ENCODE measurements at places on chromosomes 2 and 18. TPM values are rescaled to one million over a fixed set of nuclear protein-coding genes. Genes with fewer than 3 reads are reported as not detected.

DNA sequence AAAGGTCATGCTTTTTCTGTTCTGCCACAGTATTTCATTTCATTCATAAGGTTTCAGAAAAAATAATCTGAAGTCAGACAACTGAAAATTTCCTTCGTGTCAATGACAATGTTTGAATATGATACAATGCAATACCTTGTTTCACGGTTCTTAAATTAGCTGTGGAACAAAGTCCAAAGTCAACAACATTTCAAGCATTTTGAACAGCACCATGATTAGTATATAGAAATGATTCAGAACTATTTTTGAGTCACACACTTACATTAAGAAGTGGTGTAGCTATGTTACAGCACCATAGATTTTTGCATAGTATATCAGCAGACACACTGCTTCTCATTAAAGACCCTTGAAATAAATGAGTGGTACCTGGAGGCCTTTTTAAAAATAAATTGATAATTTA is 178.3 kb upstream of the DSEL start:
- H3K36me3 ChIP-seq: no peaks in the 10 kb centered on the region
- no peak overlapping the region for H3K27ac ChIP-seq
- no peak for DNase-seq
- H3K4me3 ChIP-seq: no peak overlapping the region

DNA sequence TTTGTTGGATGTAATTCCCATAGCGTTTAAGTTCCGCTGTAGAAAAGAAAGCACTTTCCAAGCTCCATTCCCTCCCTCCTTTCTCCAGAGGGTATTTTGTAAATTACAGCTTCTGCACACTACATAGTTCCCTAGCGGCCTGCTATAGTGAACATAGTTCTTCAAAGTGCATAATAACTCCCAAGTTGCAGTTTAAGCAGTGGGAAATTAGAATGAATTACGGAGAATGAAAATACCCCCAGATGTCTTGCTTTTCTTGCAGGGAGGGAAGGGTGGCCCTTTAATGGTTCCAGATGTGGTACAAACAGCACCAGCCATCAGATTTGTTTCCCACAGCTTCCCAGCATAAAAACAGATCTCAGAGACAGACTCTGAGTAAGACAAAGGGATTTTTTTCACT is 893.9 kb downstream of the SUCLG1 start:
- DNase-seq: no peak
- no peak overlapping the region for H3K27ac ChIP-seq
- no peaks in the 10 kb centered on the region for H3K36me3 ChIP-seq

DNA sequence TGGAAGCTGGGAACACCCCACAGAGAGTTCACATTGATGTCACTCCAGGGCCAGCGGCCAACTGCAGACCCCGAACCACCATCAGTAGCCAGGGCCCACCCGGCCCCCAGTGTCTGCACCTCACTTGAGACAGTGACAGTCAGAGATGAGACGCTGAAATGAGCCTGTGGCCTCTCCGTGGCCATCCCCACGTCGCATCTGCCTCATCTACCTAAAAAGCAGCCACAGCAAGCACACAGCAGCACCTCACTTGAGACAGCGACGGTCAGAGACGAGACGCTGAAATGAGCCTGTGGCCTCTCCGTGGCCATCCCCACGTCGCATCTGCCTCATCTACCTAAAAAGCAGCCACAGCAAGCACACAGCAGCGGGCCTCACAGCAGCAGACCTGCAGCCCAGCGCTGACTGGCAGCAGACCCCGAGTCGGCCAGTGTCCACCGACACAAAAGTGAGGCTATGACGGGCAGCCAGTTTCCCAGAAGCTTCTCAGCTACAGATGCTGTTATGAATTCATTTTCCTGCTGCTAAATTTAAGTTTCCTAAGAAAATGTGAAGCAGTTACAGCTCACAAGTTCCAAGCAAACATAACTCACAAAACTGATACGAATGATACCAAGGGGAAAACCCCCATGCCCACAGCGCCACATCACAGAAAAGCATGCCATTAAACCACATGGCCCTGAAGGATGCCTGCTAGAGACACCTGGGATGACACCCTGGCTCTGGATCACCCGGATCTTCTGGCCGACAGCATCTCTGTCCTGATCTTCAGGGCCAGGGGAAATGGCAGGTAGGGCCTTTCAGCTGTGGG is 27.7 kb downstream of the SNORC start:
- no peak overlapping the region for H3K27ac ChIP-seq
- H3K4me3 ChIP-seq: no peak overlapping the region
- no peak for DNase-seq
- H3K36me3 ChIP-seq: no peaks in the 10 kb centered on the region
- no peaks in the 10 kb centered on the region for H3K4me1 ChIP-seq

GRCh38 chr2:46876741-46877384 is 38.7 kb downstream of the MCFD2 start:
- no peak overlapping the region for H3K27ac ChIP-seq
- H3K27me3 ChIP-seq: no peaks in the 10 kb centered on the region
- peak; percentile 5 for DNase-seq
- H3K4me1 ChIP-seq: no peaks in the 10 kb centered on the region
- H3K4me3 ChIP-seq: no peak overlapping the region
- H3K36me3 ChIP-seq: no peaks in the 10 kb centered on the region

GRCh38 chr2:42314892-42315468 is 46.0 kb downstream of the COX7A2L start:
- DNase-seq: no peak
- peaks cover 11% of the 10 kb centered on the region for H3K36me3 ChIP-seq
- no peak overlapping the region for H3K27ac ChIP-seq
- H3K4me1 ChIP-seq: no peaks in the 10 kb centered on the region
- no peak overlapping the region for H3K4me3 ChIP-seq

GRCh38 chr2:68231061-68231372 is 21.3 kb downstream of the PPP3R1 start:
- no peaks in the 10 kb centered on the region for H3K36me3 ChIP-seq
- DNase-seq: no peak
- H3K4me3 ChIP-seq: peak overlapping the region; percentile 56
- peak overlapping the region; percentile 63 for H3K27ac ChIP-seq
- H3K27me3 ChIP-seq: peaks cover 2% of the 10 kb centered on the region
- H3K4me1 ChIP-seq: peaks cover 99% of the 10 kb centered on the region

DNA sequence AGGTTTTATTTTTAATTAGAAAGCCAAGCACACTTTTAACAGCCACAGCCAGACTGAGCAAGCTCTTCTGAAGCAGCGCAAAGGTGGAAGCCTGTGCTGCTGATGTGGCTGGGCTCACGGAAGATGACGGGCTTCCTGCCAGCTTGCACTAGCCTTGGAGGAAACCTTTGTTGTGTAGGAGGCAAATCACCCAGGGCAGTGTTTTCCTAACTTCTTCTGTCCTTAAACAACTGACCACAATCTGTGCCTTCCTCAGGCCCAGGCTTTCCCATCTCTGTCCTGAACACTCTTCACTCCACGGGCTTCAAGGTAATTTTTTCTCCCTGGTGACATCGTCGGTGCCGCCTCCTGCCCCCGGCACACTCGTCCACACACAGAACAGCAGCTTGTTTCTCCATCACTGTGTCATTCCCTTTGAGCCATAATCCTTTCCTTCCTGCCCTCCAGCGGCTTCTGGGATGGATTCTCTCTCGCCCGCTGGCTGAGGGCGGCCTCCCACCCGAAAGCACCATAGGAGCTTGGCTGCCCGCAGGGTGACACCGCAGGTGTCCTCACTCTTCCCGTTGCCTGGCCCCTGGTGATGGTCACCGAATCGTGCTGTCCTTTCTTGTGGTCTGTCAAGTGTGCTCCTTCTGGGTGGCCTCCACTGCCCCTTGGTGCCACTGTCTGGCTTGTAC is 31.1 kb upstream of the INHBB start:
- no peaks in the 10 kb centered on the region for H3K36me3 ChIP-seq
- H3K27me3 ChIP-seq: peaks cover 4% of the 10 kb centered on the region
- no peak for DNase-seq
- peak overlapping the region; percentile 86 for H3K4me3 ChIP-seq
- peaks cover 10% of the 10 kb centered on the region for H3K4me1 ChIP-seq
- H3K27ac ChIP-seq: no peak overlapping the region

- peak overlapping the region; percentile 2 for H3K27ac ChIP-seq
- peaks cover 2% of the 10 kb centered on the region for H3K27me3 ChIP-seq
- H3K36me3 ChIP-seq: peaks cover 31% of the 10 kb centered on the region
- DNase-seq: no peak
Measured at GRCh38 chr2:117949806-117950205, 64.1 kb downstream of the CCDC93 start.

GRCh38 chr18:76503649-76504386 is 8.8 kb upstream of the ZNF516 start:
- H3K36me3 ChIP-seq: no peaks in the 10 kb centered on the region
- no peak overlapping the region for H3K27ac ChIP-seq
- H3K4me3 ChIP-seq: no peak overlapping the region
- H3K27me3 ChIP-seq: peaks cover 2% of the 10 kb centered on the region
- no peaks in the 10 kb centered on the region for H3K4me1 ChIP-seq
- no peak for DNase-seq

DNA sequence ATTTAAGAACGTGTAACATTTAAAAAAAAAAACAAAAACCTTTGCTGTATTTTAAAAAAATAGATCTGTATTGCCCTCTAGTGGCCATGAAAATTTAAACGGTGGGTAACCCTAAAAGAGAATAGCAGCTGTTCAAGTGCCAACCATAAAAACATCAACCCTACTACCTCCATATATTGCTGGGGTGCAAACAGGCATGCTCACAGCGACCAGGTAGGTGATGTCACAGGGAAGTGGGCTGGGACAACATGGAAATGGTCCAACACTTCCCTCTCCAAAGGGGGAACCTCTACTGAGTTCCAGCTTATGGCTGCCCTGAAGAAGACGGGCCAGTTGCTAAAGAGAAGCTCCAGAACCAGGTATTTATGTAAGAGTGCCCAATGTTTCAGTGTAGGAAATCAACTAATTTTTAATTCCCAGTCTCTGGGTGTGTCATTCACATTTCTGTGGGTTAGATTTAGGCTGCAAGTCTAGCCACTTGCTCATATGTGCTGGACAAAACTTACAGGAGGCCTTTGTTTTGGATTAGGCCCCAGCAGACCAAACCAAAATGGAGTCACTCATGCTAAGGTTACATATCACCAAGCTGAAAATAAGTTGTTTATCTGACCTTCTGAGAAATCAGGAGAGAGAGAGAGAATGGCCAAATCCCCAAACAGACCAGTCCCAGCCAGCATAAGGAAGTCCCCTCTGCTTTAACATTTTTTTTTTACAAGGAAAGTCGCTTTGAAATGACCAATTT is 54.5 kb downstream of the SKA1 start:
- no peak overlapping the region for H3K4me3 ChIP-seq
- no peaks in the 10 kb centered on the region for H3K36me3 ChIP-seq
- H3K4me1 ChIP-seq: no peaks in the 10 kb centered on the region
- H3K27ac ChIP-seq: no peak overlapping the region
- peak; percentile 2 for DNase-seq

DNA sequence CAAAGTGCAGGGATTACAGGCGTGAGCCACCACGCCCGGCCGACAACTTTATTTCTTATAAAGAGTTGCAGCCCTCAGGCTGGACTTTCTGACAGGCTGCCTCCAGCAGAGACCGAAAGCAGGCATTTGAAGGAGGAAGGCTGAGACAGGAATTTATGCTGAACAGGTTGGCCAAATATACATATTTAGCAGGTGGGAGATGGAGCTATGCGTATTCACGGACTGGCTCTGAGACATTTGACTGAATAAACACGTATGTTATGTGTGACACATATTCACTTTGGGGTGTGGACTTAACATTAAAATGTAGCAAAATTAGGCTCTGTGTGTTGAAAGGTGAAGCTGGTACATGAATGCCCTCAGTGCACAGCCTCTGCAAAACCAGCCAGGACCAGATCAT is 65.9 kb downstream of the SNTG2 start:
- H3K27ac ChIP-seq: no peak overlapping the region
- no peaks in the 10 kb centered on the region for H3K36me3 ChIP-seq
- H3K27me3 ChIP-seq: peaks cover 2% of the 10 kb centered on the region
- no peak overlapping the region for H3K4me3 ChIP-seq
- H3K4me1 ChIP-seq: no peaks in the 10 kb centered on the region

GRCh38 chr2:148885209-148885608 is 10.2 kb downstream of the KIF5C start:
- peaks cover 20% of the 10 kb centered on the region for H3K4me1 ChIP-seq
- H3K36me3 ChIP-seq: peaks cover 3% of the 10 kb centered on the region
- no peak overlapping the region for H3K27ac ChIP-seq
- peaks cover 17% of the 10 kb centered on the region for H3K27me3 ChIP-seq
- DNase-seq: no peak

GRCh38 chr18:74975001-74975400 is 233.9 kb downstream of the PTGR3 start:
- H3K4me3 ChIP-seq: no peak overlapping the region
- H3K27ac ChIP-seq: no peak overlapping the region
- peaks cover 10% of the 10 kb centered on the region for H3K36me3 ChIP-seq
- no peak for DNase-seq
- no peaks in the 10 kb centered on the region for H3K27me3 ChIP-seq
- H3K4me1 ChIP-seq: peaks cover 5% of the 10 kb centered on the region

Gene MDH1B
- polyA plus RNA-seq: not detected

Gene TMEFF2
- polyA plus RNA-seq: not detected

Gene WDR33
- polyA plus RNA-seq: 18.6 TPM

Gene OR6B3
- polyA plus RNA-seq: not detected

All from immature natural killer cell (primary cell).